ENCODE measurements at places on chromosomes 12 and 14.
A peak's percentile ranks its signal among the peaks of the same experiment; 100 is the strongest.

- DNase-seq = no peak
Observed at GRCh38 chr14:91867316-91867988, at the start of gene TC2N. TC2N (minus strand) TSS chr14:91867536; CDS start chr14:91813769, 53,767 bp downstream.

DNA sequence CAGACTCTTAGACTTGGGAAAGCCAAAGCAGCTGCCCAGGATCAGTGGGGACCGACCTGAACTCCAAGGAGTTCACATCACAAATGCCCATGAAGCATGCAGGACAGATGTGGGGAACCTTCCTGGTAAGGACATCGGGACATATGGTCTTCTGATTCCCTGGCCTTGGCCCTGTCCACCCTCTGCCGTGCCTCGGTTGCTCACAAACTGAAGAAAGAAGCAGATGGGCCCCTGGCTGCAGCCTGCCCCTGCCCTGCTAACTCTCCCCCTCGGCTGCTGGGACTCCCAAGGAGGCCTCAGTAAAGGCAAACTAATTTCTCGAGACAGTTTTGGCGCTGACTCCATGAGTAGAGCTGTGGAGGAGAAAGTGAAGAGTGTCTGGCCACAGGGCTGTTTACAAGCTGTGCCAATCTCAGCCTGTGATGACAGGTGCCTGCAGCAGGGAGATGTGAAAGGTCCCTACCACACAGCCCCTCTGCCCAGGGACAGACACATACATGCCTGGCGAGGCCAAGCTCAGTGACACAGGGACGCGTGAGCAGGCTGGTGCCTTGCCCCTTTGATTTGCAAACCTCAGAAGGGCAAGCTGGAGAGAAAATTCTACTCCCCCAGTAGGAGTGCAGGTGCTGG is 48.6 kb downstream of the ISCA2 start:
- no peak for DNase-seq

- no peak for DNase-seq
Observed at GRCh38 chr12:132488127-132489077, 1.5 kb upstream of the FBRSL1 start.

- no peak for DNase-seq
Observed at GRCh38 chr12:83850531-83850930, 1062.1 kb downstream of the SLC6A15 start.

DNA sequence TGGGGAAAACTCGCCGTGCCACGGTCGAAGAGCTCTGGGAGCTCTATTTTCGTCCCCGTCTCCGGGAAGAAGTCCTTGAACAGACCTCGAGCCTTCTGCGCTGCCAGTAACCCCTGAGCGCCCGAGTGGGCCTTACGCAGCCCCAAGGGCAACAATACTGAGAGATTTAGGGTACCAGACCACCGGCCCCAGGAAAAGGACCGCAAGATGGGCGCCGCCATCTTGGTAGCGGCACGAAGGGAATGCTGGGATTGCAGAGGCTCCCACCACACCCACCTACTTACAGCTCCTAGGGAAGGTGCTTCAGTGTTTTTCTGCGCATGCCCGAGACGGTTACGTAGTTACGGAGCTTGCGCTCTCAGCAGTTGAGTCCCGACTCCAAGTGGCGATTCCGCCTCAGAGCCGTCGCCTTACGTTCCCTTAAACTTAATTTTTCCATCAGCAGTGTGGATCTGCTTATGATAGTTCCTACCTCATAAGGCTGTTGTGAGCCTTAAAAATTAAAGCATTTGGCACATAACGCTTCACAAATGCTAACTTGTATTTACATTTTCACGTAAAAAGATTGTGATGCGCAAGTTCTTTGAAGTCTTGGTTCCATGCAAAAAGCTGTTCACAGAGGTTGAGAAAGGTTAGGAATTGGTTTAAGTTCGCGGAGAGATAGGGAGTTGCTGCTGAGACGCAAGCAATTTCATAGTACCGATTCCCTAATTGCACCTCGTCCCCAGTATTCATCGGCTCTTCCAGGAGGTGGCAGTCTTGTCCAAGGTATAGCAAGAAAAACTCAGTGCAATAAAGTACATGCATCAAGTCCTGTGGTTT is at the start of gene YARS2:
Gene YARS2, minus strand, starts transcription at position 244 of the 822 bp plus-strand sequence. Its CDS starts 23 bp downstream, at position 221.
- peak; percentile 97 for DNase-seq

DNA sequence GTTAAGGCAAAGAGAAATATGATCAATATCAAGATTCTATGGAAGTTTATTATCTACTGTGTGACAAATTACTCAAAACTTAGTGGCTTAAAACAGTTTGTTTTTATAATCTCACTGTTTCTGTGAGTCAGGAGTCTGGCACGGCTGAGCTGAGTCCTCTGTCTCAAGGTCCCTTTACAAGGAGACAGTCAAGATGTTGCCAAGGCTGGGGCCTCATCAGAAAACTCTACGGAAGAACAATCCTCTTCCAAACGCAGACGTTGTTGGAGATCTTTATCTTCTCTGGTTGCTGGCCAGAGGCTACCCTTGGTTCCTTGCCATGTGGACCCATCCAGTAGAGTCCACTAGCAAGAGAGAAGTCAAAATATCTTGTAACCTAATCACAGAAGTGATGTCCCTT is 100.6 kb upstream of the CCND2 start:
- DNase-seq = no peak

DNA sequence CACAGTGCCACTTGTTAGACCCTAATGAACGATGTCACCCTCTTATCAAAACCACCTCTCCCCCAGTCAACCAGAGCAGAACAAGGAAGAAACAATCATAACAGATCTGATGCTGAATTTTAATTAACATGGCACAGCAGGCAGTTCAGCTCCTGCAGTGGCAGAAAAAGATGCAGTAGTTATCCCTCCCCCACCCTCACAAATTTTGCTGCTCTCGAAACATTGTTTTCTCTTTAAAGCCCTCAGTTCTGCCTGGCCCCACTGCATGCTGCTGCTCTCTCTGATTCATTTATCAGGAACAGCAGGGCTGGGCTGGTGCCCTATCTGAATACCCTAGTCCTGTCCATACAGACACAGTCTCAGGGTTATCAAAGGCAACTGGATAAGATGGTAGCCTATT is 12.2 kb downstream of the CCDC175 start:
- no peak for DNase-seq

DNA sequence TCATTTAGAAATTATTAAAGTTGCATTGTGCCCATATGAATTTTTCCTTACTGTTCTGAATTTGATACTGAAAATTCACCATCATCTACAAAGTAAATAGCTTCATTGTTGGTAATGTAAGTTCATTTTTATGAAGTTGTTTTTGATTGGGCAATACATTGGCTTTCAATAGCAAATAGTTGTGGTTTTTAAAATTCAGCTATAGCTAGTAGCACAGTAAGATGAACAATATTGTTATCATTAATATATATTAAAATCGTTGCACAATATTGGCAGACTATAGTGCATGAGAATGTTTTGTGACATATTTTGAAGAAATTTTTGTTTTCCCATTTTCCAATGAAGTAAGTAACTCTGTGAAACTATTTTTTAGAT is 575.0 kb downstream of the PRKD1 start:
- DNase-seq = no peak

DNA sequence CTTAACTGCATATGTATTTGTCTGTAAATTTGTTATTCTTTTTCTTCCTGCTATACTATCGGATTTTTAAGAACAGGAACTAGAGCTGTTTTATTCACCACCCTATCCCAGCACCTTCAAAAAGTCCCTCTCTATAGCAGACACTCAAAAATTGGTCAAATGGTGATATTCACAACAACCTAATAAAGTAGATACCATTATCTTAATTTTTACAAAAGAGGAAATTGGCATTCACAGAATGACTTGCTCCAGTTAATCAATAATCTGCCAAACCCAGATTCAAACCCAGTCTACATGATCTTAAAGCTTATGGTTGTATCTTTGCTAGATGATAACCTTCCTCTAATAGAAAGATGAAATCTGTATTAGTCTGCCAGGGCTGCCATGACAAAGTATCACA is 426.6 kb downstream of the EGLN3 start:
- no peak for DNase-seq

DNA sequence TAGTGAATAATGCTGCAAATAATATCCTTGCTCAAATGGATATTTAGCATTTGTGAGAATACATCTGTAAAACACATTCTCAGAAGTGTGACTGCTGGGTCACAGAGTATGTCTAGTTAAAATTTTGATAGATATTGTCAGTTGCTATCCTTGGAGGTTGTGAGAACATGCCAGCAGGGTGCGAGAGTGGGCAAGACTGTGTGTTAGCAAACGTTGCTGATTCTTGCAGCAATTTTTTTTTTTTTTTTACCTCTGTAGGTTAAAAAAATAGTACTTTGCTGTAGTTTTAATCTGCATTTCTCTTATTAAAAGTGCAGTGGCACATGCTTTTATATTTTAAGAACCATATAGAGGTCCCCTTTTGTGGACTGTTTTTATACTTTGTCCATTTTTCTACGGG is 4.5 kb upstream of the NYNRIN start:
- no peak for DNase-seq
